ENCODE measurements at places on chromosomes 12 and 14.

GRCh38 chr12:8829125-8829518, 6.7 kb downstream of the A2ML1 start:
- DNase-seq = no peak

GRCh38 chr14:78805570-78805969, 635.4 kb downstream of the NRXN3 start:
- no peak for DNase-seq

GRCh38 chr14:61897300-61897699, 135.1 kb downstream of the SNAPC1 start:
- DNase-seq = no peak

- no peak for DNase-seq
These were observed 29.4 kb downstream of the TMPO start for GRCh38 chr12:98544751-98545150.

- no peak for DNase-seq
These were observed 72.9 kb upstream of the TSPAN11 start for GRCh38 chr12:30853561-30854133.

DNA sequence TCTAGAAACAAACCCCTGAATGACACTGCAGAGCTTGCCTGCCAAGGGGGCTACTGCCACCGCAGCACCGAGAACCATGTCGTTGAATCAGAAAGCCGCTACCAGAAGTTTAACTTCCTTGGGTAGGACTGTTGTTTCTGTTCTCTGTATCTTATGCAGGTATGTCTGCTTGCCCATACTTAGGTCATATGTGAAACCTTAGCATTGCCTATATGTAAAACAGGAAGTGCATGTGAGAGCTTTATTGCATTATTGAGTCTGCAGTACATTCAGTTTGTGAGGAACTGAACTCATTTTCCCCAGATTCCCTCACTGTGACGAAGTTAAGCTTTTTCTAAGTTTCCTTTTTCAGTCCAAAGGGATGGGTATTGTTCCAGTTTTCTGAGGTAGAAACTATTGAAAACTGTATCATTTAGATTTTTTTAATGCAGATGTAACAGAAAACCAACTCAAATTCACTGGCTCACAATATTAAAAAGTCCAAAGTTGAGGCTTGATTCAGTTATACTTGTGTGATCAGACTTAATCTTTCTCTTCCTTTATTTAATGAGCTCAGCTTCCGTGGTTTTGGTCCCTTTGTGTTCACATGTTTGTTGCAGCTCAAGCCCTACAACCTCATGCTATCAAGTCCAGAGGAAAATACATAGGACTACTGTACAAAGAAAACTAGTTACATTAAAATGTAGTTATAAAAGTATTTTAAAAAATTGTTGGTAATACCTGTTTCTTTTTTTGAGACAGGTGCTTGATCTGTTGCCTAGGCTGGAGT, 6.9 kb downstream of the FBXO34 start:
- DNase-seq = no peak

- DNase-seq = no peak
These were observed 8.6 kb upstream of the STRAP start for GRCh38 chr12:15873556-15873955.

GRCh38 chr14:63852271-63852816, 460 bp upstream of the SYNE2 start:
- no peak for DNase-seq

DNA sequence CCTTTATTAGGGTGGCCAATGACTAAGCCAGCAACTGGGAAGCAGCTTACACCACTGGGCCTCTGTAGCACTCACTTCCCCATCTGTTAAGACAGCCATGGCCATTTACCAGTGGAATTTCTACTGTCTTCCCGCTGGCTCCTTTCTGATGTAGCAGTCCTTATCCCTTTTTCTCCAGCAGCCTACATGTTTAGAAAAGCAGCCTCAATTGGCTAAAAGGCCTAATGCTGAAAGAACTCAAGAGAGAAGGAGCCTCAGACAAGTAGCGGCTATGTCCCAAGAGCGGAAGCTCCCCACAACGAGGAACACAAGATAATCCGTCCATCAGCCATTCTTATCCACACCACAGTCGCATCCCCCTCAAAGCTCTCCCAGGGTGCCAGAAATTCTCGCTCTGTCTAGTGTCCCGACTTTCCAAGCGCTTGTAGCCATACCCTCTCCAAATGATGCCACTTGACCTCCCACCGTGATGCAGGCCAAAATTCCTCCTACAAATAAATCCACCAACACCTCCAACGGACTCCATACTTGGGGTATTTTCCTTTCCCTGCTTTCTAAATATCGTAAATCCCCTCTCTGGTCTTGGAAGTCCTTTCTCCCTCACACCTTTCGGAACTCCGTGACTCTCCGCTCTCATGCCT, 624 bp downstream of the M6PR start:
- DNase-seq = no peak

GRCh38 chr12:122371475-122372045, 50.9 kb downstream of the CLIP1 start:
- DNase-seq = no peak

DNA sequence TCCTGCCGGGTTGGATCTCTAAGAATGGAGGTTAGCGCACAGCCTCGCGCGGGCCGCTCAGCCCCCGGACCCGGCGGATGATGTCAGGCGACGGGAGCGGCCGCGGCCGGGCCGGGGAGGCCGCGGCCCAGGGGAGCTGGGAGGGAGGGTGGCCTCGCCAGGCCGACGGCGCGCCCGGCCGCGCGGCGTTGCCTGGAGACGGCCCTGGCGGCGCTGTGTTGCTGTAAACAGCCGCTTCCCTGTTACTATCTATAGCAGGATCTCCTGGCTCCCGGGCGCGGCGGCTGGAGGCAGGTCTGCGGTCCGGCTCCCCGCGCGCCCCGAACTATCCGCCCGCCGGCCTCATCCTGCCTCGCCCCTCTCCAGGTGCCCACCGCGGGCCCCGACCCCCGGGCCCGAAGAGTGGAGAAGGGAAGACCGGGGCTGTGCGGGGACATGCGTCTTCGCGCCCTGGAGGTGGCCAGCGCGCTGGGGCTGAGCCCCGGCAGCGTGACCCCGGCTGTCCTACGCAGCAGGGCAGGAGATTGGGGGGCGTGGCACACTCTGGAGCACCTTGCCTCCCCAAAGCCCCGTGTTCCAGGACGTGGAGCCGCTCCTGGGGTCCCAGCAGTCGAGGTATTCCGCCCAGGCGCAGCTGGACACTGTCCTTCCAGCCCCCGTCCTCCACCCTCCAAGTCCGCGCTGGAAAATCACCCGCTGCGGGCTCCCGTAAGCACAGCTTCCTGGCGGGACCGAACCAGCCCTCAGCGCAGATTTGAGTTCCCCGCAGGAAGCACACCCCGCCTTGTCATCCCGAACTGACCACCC, 1.4 kb upstream of the FOS start:
- DNase-seq = no peak

- no peak for DNase-seq
These were observed 57.2 kb upstream of the CAPRIN2 start for GRCh38 chr12:30811966-30812365.

- DNase-seq = no peak
These were observed 73.0 kb upstream of the PRMT8 start for GRCh38 chr12:3417937-3418462.

DNA sequence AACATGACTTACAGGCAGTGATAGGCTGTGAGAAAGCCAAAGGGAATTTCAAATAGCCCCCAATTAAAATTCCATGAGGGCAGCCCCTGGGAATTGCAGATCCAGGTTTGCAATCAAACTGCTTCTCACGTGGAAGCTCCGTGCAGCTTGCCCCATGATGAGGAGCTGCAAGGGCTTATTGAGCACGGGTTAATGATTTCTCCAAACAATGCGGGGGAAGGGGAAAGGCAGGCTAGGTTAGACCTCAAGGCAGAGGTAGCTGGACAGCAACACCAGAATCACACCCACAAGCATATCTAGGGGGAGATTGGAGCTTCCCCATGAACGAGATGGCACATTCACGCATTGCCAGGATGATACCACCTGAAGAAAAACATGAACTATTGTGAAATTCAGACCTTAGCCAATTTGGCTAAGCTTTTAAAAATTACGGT, 5.0 kb upstream of the DUSP6 start:
- DNase-seq = no peak

DNA sequence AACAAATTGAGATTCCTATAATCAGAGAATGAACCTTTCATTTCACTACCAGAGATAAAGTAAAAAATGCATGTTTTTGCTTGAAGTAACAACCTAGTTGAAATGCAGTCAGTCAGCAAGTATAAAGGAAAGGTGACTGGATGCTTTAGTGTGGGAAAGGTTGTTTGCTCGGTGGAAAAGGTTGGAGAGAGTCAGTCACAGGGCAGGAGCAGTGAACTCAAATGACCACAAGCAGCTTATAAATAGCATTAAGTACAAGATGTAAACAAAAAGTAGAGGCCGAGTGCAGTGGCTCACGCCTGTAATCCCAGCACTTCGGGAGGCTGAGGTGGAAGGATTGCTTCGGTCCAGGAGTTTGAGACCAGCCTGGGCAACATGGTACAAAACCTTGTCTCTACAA, 98.1 kb upstream of the FGD4 start:
- DNase-seq = no peak

DNA sequence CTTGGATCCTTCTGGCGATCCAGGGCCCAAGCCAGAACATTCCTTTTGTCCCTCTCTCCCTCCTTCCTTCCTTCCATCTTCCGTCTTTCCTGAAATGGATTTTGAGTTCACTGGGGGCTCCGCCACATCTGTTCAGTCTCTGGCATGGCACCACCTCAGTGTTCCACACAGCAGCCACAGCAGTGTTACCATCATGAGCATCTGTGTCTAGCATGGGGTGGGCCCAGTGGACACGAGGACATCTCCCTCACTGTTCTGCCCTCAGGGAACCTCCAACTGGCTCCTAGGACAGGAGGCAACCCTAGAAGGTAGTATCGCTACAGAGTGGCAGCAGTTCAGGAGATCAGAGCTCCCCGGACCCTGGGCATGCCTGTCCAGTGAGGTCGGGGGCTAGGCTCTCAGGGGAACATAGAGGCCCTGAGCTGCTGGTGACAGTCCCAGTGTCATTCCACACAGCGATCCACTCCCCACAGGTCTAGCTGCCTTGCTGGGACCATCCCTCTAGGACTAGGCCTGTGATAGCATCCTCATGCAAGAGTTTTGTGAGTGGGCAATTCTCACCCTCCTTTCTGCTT, 59.0 kb downstream of the GALNT16 start:
- no peak for DNase-seq

GRCh38 chr14:51430633-51431032, 190.6 kb downstream of the TMX1 start:
- no peak for DNase-seq

- DNase-seq = no peak
These were observed 25.0 kb downstream of the HIF1A start for GRCh38 chr14:61720294-61720661.
